Tongue (tissue), 3 donors: ENCODE measurements at places on chromosomes 7 and 10. TPM values are rescaled to one million over a fixed set of nuclear protein-coding genes. Genes with fewer than 3 reads are reported as not detected.

- DNase-seq = no peak
These were observed 97.3 kb downstream of the PDGFA start for GRCh38 chr7:422191-422885.

The DENND2A gene
- total RNA-seq = 29.6 TPM

DNA sequence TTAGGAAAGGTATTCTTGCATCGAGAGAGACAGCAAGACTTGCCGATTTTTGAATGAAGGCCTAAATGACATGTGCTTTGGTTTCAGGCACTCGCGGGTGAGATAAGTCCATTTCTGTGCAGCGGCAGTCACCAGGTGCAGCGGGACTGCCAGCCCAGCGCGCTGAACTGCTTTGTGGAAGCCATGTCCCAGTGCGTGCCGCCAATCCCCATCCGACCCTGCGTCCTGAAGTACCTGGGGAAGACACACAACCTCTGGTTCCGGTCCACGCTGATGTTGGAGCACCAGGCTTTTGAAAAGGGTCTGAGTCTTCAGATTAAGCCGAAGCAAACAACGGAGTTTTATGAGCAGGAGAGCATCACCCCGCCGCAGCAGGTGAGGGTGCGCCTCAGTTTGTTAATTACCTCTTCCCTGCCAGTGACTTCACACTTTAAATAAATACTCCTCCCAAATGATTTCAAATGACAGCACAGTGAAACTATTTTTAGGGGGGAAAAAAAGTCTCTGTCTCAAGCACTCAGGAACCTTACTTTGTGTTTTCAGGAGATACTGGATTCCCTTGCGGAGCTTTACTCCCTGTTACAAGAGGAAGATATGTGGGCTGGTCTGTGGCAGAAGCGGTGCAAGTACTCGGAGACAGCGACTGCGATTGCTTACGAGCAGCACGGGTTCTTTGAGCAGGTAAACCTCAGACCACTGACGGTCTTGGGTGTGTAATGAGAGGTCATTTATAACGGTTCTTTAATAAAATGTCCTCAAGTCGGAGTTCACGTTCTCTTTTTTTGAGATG, 98.3 kb downstream of the TRRAP start:
- DNase-seq = no peak

The BMPER gene
- total RNA-seq = 30.2 TPM

GRCh38 chr10:72694476-72695369, 2.8 kb downstream of the MCU start:
- peak; percentile 73 for DNase-seq

GRCh38 chr10:69445041-69445440, 6.2 kb upstream of the TSPAN15 start:
- no peak for DNase-seq

The PTPRZ1 gene
- total RNA-seq = 31.5 TPM

DNA sequence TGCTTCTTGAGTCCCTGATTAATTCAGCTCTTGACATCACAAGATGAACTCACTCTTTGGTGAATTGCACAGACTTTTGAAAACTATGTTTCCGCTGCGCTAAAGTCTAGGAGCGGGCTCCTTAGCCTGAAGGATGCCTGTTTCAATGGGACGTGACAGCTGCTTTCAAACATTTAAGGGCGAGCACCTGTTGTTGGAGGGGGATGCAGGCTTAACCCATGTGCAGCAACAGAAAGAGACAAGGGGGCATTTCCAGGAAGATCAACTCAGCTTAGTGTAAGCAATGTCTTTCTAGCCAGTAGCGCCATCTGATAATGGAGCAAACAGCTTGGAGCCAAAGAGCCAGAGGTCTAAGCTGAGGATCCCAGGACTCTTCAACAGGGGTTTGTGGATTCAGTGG, 8.4 kb upstream of the PFKFB3 start:
- DNase-seq = peak; percentile 86

The SEC31B gene
- 4.6 TPM for total RNA-seq

- peak; percentile 71 for DNase-seq
These were observed 32.0 kb downstream of the EXOC6 start for GRCh38 chr10:92880233-92880861.

DNA sequence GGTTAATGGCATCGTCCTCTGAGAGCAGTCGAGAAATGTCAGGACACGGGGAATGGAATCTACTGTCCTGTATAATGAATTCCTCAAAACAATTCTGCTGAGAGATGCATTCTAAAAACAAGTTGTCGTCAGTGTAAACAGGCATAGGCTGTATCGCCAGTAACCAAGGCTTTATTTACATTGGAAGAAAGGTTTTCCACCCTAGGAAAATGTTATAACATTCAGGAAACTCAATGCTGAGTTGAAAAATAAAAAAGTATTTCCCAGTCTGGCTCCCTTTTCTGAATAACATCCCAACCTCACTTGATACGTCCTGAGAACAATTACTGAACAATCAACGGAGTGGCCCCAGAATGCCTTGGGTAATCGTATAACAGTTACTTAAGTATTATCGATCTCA, 79.6 kb upstream of the UCN3 start:
- DNase-seq = no peak

DNA sequence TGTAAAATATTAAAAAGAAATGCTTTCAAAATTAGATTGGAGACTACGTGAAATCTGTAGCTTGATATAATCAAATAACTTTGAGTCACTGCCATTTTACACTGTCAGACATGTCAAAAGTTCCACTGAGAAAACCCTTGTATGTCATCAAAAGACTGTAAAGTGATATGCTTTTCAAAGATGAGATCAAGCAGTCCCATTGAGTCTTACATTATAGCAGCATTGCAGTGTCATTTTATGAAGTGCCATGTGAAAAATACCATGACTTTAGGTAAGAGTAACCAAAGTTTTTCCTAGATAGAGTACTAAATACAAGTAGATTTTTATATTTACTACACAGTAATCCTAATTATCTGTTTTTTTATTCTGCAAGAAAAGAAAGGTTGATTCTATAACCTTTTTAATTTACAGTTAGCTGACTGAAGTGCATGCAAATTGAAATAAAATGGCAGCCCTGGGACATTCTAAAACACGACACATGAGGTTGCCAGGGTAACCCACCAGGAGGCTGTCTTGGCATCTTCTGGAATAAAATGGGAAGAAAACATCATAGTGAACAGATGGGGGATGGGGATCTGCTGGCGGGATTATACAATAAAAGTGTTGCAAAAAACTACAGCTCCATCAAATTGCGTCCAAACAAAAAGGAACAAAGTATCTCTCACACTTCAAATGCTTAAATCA, 91.3 kb upstream of the TMEM106B start:
- no peak for DNase-seq

The AOAH gene
- 3.4 TPM for total RNA-seq

The TDRD1 gene
- total RNA-seq = 1.6 TPM

DNA sequence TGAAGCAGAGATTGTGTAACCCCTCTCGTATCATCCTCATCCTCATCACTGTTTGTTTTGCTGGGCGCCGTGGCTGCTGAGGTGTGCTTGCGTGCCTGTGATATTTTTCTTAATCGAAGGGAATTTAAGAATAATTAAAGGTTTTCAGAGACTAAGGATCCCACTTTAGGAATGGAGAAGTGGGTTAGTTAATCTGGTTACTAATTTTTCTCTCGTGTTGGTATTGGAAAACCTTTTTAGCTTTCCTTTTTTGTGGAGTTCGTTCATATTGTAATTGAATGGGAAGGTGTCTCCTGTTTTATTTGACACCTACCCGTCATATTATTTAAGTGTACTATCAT, 1.3 kb downstream of the UBN2 start:
- no peak for DNase-seq

The STEAP4 gene
- total RNA-seq = 11.9 TPM

The NDUFB2 gene
- 368 TPM for total RNA-seq

DNA sequence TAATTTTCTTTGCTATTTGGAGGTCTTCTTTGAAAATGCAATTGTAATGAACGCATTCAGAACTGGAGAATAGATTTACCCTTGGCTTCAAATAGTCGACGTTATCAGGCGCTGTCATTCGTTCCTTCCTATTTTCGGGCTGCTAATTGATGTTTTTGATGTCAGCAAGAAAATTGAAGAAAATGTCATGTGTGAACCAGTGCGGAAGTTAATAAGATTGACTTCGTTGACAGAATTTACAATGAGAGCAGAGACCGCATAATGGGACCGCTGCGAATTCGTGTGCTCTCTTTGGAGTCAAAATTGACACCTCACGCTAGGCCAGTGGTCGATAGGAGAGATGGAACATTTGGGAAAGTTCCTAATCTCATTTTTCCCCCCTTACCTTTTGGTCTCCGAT, 168.8 kb downstream of the TCF7L2 start:
- DNase-seq = no peak

GRCh38 chr10:103550229-103550628, 56.7 kb downstream of the NEURL1 start:
- no peak for DNase-seq

The GRID2IP gene
- 0.31 TPM for total RNA-seq

GRCh38 chr7:127807340-127807739, 155.3 kb downstream of the SND1 start:
- DNase-seq = no peak

The PDGFA gene
- 50.6 TPM for total RNA-seq

DNA sequence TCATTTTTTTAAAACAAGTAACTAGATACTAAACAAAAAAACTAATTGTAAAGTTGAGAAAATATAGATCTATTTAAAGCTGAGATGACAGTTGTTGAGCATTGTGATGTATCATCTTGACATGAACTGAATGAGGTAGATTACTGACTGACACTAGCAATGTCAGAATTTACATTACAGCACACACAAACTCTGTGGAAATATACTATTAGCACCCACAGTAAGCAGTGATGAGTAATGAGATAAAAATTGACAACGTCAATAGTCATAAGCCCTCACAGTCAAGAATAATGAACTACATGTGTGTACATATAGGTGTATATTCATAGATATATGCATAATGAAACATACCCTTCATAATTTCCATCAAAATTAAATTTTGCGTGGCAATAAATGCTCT, 368.4 kb downstream of the TFEC start:
- no peak for DNase-seq

The BTBD16 gene
- 0.41 TPM for total RNA-seq

- no peak for DNase-seq
These were observed 9.4 kb upstream of the GET4 start for GRCh38 chr7:867001-867405.

- peak; percentile 91 for DNase-seq
These were observed 680 bp upstream of the ADO start for GRCh38 chr10:62803724-62804355.
